H1 (cell line): ENCODE measurements at places on chromosomes 12 and 14. TPM values are rescaled to one million over a fixed set of nuclear protein-coding genes. Genes with fewer than 3 reads are reported as not detected.

Gene LALBA
- total RNA-seq = not detected in 2 replicates

- no peak for DNase-seq
These were observed 833.1 kb downstream of the FLRT2 start for GRCh38 chr14:86363047-86363446.

Gene NFATC4
- 47.3 and 51.2 TPM in 2 replicates for total RNA-seq

Gene COA8
- 35.0 and 35.5 TPM in 2 replicates for total RNA-seq

DNA sequence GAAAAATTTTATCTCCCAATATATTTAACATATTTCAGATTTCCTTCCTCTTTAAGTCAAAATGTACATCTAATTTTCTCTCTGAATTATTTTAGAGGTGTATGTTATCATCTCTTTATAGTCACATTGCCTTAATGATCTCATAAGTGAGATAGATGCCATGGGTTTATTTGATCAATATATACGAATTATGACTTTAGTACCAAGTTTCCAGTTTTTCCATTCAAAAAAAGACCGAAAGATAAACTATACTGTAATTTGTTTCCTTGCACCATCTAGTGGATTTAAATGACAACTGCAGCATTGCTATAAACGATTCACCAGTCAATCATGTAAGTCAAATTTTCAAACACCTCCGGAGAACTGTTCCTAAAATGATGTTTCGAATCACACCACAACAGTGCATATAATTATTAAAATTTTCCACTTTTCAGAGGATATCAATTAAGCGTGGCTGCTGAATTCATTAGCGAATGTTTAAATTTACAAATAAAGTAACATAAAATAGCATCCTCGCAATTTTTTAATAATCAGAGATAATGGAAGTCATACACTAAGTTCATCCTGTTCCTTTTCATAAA is 419 bp upstream of the ATXN7L3B start:
- no peak for DNase-seq

DNA sequence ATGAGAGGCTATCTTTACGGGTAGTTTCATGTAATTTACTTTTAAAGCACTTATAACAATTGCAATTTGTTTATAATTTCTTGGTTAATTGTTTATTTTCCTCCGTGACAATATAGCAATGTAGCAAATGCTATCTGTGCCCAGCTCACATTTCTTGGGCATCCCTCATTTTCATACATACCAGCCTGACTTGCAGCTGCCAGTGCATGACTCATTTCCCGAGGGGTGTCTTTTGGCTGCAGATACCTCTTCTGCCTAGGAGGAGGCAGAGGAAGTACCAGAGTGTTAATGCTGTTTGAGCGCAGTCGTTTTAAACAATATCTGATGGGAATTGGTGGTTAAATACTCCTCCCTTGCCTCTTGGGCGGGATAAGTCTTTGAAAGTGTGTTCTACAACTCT is 104.2 kb upstream of the ABCD2 start:
- DNase-seq = no peak

Gene GZMB
- total RNA-seq = not detected in 2 replicates

- DNase-seq = no peak
These were observed 5.2 kb downstream of the MMP17 start for GRCh38 chr12:131833288-131833895.

GRCh38 chr14:83170165-83170564 is 1636.5 kb upstream of the SEL1L start:
- DNase-seq = no peak

DNA sequence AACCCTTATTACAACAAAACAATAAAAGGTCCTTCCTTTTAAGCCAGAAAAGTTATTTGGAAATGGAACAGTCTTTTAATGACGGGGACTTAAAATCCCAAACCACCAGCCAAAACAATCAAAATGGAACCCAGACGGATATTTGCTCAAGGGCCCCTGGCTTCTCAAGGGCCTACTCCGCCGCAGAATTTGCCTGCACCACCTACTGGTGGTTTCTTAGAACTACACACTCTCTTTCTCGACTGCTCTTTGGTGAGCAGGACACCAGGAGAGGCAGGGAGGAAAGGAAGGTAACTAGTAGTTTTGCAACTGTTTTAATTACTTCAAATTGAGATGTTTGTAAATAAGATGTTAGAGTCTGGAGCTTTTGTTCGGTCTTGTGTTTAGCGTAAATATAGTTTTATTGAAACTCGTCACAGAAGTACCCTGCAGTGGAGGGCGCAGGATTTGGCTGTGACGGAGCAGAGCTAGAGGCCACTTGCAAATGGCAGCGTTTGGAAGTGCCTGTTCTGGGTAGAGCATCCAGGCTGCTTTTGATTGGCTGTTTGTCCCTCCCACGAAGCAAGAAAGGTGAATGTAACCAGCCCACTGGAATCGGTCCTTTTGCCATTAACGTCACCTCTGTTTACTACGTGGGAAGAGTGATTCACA is 238.5 kb downstream of the CACNA1C start:
- DNase-seq = peak; percentile 79

- no peak for DNase-seq
These were observed 748 bp downstream of the MAPKAPK5 start for GRCh38 chr12:111842556-111843396.

- no peak for DNase-seq
These were observed 2.5 kb downstream of the RDH16 start for GRCh38 chr12:56954958-56955355.

DNA sequence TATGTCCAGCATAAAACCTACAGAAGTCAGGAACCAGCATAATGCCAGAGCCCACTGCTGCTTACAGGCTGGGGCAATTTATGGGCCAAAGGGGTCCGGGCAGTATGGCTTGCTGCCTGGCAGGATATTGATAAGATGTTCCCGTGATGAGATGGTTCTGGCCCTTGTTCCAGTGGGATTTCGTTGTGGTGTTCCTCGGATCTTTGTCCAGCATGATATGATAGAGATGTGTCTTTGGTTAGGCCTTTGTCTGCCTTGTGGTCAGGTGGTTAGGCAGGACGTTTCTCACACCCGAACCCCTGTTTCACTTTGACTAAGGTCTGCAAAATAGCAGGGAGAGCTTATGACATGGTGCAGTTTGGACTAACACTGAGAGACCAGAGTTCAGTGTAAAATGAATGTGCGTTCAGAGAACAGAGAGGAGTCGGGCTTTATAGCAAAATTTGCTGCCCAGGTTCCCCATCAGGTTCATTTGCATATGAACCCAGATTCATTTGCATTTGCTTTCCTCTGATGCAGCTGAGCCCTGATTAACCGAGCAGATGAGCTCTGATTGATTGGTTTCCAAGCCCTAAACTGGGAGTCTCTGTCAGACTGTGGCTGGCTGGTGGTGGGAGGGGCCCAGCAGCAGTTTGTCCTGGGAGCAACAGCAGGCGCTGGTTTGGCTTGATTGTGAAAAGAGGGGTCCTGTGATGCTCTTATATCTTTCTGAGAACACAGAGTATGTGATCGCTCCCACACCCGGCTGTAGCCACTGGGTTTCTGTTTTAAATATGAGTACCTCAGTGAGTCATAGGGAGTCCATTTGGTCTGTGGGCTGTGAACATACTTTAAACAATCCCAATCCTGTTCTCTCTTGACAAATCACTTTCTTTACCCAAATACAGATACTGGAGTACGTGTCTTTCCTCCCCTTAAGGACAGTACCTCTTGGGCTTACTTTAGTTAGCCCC is 156.3 kb upstream of the PZP start:
- DNase-seq = peak; percentile 65

Gene PRIMA1
- total RNA-seq = 3.9 and 4.5 TPM in 2 replicates

DNA sequence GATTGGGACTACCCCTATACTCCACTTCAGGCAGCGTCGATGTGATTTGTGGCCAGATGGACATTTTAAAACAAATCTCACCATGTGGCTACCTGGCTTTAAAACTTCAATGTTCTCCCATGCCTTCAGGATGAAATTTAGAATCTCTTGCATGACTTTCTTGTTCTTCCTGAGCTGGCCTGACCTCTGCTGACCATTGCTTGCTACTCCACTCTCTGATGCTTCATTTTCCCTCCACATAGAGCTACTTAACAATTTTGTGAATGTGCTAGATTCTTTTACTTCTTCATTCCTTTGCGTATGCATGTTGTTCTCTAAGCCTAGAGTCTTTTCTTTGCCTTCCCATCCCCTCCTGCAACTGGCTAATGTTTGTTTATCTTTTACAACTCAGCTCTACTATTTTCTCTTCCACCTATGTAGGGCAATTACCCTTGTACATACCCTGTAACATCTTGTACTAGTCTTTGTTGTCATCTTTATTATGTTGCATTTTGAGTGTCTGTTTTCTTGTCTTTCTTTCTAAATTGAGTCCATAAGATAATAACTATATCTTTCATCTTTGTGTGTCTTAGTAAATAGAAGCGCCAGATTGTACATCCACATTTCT is 41.2 kb downstream of the YLPM1 start:
- no peak for DNase-seq

DNA sequence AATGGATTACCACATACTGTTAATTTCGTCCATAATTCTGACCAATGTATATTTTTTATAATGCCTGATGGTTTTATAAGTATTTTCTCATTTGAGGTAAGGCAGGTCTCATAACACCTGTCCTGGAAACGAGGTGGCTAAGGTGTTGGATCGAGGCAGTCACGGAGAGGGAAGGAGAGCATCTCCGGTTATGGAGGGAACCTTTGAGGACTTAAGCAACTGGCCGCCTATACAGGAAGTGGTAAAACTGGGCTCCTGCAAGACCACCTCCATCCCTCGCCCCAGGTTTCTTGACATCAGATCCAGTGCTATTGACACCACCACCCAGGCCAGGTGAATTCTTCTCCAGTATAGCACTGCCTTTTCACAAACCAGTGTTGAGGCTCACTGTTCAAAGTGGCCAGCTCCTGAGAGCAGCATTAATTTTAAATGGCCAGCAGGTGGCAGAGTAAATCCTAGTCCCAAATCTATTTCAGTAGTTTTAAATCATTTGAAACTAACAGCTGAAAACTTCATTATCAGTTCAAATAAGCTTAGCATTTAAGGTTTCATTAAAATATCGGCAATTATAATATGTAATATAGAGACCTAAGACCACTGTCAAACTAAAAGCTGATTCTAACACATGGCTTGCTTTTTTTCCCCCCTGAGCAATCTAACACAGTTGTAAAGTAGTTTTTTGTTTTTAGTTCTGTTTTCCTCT is 100.8 kb downstream of the PPM1A start:
- DNase-seq = no peak

- no peak for DNase-seq
These were observed 2.0 kb upstream of the XPOT start for GRCh38 chr12:64402181-64402580.

DNA sequence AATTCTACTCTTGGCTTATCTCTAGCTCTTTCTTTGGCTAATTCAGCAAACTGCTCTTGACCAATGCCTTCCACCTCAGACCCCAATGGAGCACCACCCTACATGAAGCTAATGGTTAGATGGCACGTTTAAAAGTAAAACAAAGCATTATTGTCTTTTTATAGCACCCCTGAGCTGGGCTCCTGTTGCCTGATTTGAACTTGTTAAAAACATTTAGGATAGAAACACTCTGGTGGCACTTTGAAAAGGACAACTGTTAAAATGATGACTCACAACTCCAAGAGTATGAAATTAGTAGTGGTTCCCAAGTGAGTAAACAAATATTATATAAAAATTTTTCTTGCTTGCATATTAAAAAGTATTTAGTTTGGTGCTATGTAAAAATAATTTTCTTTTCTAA is 299.6 kb upstream of the DCN start:
- no peak for DNase-seq

- DNase-seq = no peak
These were observed 232.9 kb downstream of the SPTSSA start for GRCh38 chr14:34229140-34229539.

GRCh38 chr12:22641353-22642053 is 16.5 kb downstream of the ETNK1 start:
- no peak for DNase-seq
